ENCODE measurements at places on chromosomes 11 and 22.
A peak's percentile ranks its signal among the peaks of the same experiment; 100 is the strongest.

DNA sequence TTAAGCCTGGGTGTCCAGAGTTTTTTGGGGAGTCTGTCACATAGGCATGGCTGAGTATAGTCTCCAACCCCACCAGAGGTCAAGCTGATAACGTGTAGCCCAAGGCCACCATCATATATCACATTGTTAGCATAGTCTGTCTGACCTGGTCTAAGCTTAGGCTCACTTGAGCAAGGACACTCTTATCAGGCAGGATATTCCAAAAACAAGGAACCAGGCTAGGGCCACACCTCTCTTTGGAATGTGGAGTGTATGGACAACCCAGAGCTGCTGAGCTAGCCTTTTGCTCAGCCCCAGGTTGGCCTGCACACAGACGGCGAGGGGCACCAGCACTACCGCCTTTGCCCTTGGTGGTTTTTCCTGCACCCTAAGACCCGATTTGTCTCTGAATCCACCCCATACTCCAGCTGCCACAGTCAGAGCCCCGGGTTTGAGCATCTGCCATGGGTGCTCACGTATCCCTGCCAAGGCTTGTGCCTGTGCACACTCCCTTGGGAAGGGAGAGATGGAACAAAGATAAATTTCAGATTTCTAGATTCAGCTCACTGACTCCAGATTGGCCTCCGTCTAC, 7.2 kb downstream of the SNAP29 start:
- no peak for DNase-seq

- DNase-seq: no peak
These were observed 6.6 kb upstream of the PLXNB2 start for GRCh38 chr22:50314081-50314454.

GRCh38 chr11:77410076-77410827, 63.6 kb downstream of the PAK1 start:
- DNase-seq: no peak

DNA sequence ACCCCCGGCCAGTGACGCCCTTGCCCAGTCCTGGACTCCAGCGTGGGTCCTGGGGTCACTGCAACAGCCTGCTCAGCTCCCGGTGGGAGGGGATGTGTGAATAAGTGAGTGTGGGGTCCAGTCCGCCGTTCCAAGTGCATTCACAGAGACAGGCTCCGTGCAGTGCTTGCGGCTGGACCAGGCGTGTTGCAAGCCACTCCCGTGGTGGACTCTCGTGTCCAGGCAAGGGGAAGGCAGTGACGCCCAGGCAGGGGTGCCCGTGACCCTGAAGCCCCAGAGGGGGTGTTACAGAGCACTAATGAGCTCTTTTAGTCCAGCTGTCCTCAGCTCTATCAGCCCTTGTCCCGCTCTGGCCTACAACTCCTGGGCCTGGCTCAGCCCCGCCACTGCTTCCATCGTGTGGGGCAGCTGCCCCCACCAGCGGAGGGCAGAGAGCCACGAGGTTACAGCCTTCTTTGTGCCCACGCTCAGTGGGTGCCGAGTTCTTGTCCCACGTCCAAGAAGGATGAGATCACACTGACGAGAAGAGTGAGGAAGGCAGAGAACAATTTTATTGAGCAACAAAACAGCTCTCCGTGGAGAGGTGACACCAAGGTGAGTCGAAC, 1807.5 kb downstream of the LRRC4C start:
- no peak for DNase-seq

GRCh38 chr22:25508161-25508560, 56.3 kb upstream of the GRK3 start:
- no peak for DNase-seq

DNA sequence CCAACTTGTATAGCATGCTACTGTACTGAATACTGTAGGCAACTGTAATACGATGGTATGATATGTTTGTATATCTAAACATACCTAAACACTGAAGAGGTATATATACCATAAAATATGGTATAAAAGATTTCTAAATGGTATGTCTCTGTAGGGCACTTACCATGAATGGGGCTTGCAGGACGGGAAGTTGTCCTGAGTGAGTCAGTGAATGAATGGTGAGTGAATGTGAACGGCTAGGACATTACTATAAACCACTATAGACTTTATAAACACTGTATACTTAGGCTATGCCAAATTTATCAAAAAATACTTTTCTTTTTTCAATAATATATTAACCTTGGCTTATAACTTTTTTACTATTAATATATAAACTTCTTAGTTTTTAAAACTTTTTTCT, 66.8 kb downstream of the ZC3H12C start:
- no peak for DNase-seq

GRCh38 chr22:38696606-38697424, 3.9 kb downstream of the JOSD1 start:
- no peak for DNase-seq

- DNase-seq: no peak
These were observed 1.2 kb upstream of the TCIRG1 start for GRCh38 chr11:68037411-68038225.

- no peak for DNase-seq
These were observed at the start of gene ADORA2A for GRCh38 chr22:24427500-24428164. TSS of gene ADORA2A (plus strand) at chr22:24427599. CDS start at chr22:24433405, 5,806 bp downstream.

DNA sequence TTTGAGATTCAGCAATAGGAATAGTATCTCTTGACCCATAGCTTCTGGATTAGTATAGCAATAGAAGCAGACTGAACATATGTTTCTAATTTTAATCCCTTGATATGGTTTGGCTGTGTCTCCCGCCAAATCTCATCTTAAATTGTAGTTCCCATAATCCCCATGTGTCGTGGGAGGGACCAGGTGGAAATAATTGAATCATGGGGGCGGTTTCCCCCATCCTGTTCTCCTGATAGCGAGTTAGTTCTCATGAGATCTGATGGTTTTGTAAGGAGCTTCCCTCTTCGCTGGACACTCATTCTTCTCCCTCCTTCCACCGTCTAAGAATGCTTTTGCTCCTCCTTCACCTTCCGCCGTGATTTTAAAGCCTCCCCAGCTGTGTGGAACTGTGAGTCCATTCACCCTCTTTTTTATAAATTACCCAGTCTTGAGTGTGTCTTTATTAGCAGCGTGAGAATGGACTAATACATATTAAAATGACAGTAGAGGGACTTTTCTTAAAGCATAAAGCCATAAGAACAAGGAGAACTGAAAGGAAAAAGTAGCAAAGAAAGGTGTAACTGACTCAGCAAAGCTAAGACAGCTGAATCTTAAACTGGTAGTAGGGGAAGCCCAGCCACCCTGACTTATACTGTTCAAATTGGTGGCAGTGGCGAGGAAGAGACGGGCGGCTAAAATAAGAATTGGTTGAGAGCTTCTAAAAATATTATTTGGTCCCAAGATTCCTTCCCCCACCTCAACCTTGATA, 20.3 kb upstream of the SLN start:
- DNase-seq: no peak

DNA sequence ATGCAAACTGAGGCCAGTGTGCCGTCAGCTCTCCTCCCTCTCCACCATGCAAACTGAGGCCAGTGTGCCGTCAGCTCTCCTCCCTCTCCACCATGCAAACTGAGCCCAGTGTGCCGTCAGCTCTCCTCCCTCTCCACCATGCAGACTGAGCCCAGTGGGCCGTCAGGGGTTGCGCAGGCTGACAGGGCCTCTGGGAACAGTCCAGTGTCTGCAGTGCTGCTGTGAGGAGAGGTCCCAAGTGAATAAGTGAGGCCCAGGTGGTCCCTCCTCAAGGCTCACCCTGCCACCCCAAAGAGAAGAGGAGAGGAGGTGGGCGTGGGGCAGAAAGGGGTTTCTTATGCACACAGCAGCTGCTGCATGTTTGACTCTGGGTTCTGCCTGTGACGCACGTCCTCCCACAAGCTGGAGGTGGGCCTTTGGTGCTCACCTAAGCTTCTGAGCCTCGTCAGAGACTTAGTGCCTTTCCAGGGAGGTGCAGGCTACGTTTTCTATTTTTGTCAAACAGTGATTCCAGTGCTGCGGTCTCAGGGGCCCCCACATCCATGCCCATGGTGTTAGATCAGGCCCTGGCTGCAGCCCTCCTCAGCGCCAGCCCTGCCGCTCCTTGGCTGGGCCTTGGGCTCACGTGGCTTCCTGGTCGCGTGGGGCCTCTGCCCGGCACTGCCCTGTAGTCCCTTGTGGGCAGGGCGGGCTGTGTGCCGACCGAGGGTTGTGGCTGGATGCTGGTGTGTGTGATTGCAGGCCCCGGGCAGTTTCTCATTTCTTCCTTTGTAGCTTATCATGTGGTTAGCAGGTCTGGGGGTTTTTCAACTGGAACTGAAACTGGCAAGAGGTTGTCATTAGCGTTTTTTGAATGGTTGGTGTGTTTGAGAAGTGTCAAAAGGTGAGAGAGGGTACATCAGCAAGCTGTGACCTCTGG, 7.1 kb downstream of the TPCN2 start:
- DNase-seq: peak; percentile 39

DNA sequence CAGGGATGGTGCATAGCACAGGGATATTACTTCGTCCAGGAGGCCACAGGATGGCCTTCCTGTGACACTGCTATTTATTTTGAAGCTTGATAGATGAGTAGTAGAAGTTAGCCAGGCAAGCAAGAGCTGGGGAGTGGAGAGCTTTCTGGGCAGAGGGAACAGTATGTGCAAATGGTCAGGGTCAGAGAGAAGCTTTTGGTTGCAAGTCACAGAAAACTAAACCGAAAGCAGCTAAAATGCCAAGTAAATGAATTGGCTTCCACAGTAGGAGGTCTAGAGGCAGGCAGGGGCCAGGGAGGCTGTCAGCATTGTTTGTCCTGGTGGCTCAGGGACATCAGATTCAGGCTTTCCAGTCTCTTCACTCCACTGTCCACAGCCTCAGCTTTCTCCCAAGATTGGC, 247.5 kb downstream of the GRIK4 start:
- no peak for DNase-seq

GRCh38 chr11:47689480-47689879, 25.7 kb downstream of the AGBL2 start:
- no peak for DNase-seq

- DNase-seq: peak; percentile 43
These were observed 6.1 kb downstream of the CD81 start for GRCh38 chr11:2382936-2383851.

DNA sequence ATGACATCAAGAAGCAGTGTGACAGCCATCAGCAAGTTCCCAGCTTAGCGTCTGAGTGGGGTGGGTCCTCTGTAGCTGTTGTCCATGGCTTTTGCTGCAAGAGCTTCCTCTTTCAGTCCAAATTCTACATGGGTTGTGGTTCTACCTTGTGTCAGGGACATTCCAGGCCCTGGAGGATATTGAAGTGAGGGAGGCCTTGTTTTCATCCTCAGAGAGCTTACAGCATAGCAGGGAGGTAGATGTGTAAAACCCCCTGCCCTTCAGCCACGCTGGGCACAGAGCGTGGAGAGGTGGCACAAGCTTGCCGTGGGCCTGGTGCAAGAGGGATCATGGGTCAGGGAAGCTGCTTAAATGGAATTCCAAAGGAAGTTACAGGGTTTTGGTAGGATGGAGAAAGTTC, 93.9 kb downstream of the GRIK4 start:
- DNase-seq: no peak

DNA sequence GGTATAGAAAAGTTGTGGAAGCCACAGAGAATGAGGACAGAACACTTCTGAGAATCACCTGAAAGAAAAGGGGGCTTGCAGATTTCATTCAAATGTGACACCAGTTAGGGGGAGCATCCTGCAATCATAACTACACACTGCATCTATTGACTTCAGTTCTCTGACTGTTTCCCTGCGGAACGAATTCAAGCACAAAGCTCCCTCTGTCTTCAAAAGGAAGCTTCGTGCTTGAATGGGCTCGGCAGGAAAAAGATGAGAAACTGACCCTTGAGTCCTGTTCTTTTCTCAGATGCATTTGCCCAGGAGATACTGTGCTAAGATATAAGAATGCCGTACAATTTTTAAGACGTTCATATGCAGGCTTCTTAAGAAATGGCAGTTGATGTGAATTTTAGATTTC, 2000.4 kb upstream of the RAG2 start:
- DNase-seq: no peak

GRCh38 chr11:43942662-43943371, 380 bp downstream of the C11orf96 start:
- DNase-seq: peak; percentile 17

GRCh38 chr11:130652671-130653335, 204.4 kb downstream of the ADAMTS15 start:
- DNase-seq: no peak

DNA sequence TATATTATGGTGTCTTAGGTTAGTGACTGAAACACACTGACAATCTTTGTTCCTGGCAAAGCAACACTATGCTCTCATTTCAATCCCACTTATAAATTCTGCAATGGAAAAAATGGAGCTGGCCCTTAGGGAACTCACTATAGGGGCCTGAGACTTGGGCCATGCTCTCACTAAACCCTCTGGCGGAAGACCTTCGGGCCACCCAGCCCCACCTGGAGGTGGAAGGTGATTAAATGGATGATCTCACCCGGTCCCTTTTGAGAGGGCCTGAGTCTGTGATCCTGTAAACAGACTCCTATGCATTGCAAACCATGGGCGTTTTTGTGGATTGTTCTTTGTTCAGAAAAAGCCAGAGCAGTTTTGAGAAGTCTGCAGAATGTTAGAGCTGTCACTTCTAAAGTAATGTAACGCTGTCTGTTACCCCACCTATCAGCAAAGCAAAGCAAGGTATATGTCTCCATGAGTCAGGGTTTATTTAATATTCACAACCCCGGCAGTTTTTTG, 17.0 kb upstream of the CDON start:
- DNase-seq: no peak

DNA sequence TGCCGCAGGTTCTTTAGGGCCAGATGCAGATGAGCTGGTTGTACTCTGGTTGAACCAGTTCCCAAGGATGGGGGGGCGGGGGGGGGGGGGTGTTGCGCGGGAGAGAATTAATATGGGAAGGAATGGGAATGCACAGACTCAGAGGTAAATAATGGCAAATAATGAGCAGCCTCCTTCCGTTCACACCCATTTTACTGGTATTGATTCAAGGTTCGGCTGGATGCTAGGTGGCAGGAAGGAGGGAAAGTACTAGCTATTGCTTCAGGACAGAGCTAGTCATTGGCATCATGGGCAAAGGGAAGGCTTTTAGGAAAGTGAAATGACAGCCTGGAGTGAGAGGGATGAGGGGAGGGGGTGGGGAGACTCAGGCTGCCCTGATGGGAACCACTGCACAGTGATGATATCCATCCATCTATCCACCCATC, at the start of gene VSTM5:
Gene VSTM5, minus strand, starts transcription at position 25 of the 425 bp plus-strand sequence. CDS start 116 bp downstream, outside the sequence.
- DNase-seq: no peak

- no peak for DNase-seq
These were observed 82.9 kb downstream of the KCNQ1 start for GRCh38 chr11:2527621-2528291.

DNA sequence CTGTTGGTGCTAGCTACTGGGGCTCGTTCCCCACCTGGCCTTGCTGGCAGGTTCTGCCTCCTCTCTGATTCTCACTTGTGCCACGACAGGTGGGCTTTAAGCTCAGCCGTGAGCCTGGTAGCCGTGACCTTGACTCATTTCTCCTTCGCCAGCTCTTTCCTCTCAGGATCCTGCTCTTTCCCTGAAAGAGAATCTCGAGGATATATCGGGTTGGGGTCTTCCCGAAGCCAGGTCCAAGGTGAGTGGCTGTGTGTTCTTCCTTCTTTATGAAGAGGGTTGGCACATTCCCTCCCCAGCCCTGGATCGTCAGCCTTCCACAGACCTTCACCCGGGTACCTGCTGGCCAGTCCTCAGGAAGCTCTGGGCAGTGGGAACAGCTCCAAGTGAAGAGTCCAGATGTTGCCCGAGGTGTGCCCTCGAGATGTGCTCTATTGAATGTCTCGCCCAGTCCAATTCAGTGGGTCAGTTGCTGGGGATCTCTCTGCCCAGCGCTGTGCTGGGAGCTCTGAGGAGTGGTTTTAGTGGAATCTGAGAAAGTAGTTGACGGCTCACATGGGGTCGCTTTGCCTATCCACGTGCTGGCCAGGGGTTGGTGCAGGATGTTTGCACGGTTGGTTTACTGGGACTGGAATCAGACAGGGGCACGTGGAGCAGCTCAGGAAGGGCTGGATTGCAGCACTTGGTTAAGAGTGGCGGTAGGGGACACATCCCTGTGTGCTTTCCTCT, 1.4 kb downstream of the ZNF74 start:
- no peak for DNase-seq
